Stimulated activated CD4-positive, alpha-beta T cell treated with anti-CD3 and anti-CD28 coated beads, Interleukin-2, amount 100 ng/mL, for 4 hours (primary cell): ENCODE measurements at places on chromosomes 3 and 15.

DNA sequence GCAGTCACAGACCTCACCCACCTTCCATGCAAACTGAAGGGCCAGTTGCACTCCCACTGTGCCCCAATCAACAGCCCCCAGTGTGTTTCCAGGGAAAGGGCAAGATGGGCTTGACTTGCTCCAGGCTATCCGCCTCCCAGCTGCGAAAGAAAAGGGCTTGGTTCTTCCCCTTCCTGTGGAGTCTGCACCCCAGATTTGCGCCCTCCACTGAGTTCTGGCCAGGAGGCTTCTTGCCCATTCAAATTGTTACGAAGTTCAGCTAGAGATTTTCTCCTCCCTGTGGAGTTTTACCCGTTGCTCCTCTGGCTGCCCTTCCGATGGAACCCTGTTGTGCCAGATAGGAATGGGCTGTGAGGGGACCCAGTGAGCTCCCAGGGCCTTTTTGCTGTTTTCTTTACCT is 1096.9 kb upstream of the ALCAM start:
- DNase-seq, result no peak

- no peak for DNase-seq
These were observed 310.1 kb downstream of the UACA start for GRCh38 chr15:70453238-70453637.

- no peak for DNase-seq
These were observed 59.0 kb upstream of the BCL6 start for GRCh38 chr3:187804120-187804744.

- no peak for DNase-seq
These were observed 5.2 kb upstream of the GATA2 start for GRCh38 chr3:128498127-128498626.

- DNase-seq, result no peak
These were observed 22.8 kb downstream of the MESP1 start for GRCh38 chr15:89728254-89728653.
